ENCODE measurements at places on chromosomes 12 and 14.

- no peak for DNase-seq
These were observed 30.2 kb downstream of the TTC9 start for GRCh38 chr14:70671652-70672644.

DNA sequence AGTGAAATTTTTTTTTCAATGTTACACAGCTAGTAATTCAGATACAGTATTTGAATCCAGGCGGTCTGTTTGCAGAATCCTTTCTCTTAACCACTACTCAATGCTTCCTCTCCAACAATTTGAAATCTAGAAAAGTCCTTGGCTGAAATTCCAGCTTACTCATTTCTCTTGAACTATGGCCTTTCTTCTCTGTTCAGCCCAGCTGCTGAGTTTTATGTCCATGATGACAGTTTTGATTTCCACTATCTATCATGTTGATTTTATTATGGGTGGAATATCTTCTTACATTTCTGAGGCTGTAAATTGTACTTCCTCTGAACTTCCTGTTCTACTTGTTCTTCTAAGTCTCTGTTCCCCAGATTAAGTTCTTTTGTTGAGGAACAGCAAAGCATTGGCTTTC is 315.3 kb downstream of the DIO2 start:
- DNase-seq: no peak

DNA sequence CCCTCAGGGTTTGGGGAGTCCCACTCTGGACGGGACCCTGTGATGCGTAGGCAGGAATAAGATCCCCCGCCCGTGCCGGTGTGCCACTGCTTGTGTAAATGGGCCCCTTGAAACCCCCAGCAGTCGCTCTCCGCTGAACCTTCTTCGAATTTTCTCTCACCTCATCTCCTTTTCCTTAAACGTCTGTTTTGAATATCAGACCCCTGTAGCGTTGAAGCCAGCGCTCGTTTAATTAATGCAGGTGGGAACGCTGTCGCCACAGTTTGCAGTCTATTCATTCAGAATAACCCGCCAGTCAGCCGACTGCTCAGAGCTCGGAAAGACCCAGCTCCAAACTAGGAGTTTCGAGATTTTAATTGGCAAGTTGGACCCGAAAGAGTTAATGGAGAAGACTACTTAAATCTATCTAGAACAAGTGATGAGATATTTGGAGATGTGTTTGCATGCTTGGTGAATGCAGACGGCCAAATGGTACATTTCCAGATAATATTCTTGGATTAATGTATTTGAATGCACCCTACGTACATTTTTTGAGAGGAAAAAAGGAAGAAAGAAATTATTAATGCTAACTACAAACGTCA is 739 bp upstream of the PPP2R5E start:
- peak; percentile 39 for DNase-seq

- DNase-seq: no peak
These were observed 76.5 kb downstream of the RFLNA start for GRCh38 chr12:124371366-124371765.
